ENCODE measurements at places on chromosomes 4 and X. TPM values are rescaled to one million over a fixed set of nuclear protein-coding genes. Genes with fewer than 3 reads are reported as not detected.

GRCh38 chrX:107700317-107700774 lies 72.0 kb downstream of the PRPS1 start:
- no peak for DNase-seq

- no peak for DNase-seq
Observed at GRCh38 chr4:107120661-107121060, 84.5 kb upstream of the DKK2 start.

- no peak for DNase-seq
Observed at GRCh38 chr4:131248314-131248713, 1900.8 kb upstream of the PCDH10 start.

GRCh38 chr4:54908763-54909162 lies 216.6 kb downstream of the KDR start:
- DNase-seq = no peak

DNA sequence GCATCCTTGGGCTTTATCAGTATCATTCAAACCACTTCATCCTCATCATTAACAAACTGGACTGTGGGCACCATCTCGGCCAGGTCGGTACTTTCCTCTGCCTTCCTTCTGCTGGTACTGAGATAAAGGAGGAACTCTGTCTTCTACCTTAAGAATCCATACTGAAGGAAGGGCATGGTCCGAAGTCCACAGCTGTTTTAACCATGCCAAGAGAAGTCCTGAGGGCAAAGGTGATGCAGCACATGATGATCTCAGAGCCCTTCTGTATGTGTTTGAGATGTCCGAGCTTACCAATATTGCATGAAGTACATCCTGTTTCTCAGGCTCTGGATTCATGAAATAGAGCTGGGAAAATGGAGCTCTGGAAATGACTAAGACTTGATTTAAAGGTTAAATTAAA lies 125.5 kb upstream of the STS start:
- DNase-seq = no peak

DNA sequence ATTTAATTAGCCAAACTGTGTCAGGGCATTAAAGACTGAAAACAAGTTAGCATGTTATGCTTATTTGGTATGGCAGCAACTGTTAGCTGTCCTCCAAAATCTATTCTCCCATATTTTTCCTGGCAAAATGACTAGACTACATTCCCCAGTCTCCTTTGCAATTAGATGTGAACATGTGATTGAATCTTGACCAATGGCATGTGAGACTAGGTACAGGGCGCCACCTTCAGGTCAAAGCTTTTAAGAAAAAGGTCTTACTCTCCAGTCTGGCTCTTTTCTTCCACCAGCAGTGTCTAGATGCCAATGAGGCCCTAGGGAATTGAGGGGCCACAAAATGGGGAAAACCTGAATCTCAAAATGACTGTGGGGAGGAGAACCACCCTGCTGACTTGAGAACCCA lies 408.2 kb downstream of the SMARCA1 start:
- no peak for DNase-seq

DNA sequence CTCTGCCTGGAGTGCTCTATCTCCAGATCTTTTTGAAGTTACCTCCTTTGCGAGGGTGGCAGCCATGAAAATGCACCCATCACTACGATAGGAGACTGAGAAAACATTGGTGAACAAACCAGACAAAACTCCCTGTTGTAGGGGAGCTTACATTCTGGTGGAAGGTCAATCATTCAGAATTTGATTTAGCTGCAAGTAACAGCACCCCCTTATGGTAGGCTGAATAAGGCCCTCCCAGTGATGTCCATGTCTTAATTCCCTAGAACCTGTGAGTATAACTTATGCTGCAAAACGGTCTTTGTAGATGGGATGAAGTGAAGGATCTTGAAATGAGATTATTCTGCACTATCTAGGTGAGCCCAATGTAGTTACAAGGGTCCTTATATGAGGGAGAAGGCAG lies 5.6 kb upstream of the TEC start:
- DNase-seq = no peak

The NLGN4X gene
- 4.3 TPM for total RNA-seq

The EOLA2 gene
- 15.0 TPM for total RNA-seq

The SPANXA1 gene
- total RNA-seq = not detected

The RHOXF2B gene
- not detected for total RNA-seq
